NCI-H2107 (cell line): ENCODE measurements at places on chromosomes 2 and 18.

DNA sequence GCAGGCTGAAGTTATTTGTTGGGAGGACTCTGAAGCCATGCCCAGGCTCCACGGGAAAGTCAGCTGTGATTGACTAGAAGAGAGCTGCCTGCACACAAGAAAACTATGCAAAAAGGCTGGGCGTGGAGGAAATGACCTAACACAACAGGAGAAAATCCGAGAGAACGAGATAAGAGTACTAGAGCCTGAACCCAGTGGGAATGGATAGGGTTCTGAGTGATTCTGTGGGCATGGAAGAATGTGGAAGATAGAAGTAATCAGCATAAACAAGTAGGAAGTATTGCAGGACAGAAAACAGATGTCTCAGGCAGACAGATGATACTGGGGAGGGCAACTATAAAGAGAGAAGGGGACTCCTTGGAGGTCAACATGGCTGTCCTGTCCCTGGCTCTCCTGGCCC, 12.1 kb upstream of the COPS8 start:
- no peak for DNase-seq

GRCh38 chr2:239278941-239279365, 121.9 kb downstream of the HDAC4 start:
- no peak for DNase-seq

DNA sequence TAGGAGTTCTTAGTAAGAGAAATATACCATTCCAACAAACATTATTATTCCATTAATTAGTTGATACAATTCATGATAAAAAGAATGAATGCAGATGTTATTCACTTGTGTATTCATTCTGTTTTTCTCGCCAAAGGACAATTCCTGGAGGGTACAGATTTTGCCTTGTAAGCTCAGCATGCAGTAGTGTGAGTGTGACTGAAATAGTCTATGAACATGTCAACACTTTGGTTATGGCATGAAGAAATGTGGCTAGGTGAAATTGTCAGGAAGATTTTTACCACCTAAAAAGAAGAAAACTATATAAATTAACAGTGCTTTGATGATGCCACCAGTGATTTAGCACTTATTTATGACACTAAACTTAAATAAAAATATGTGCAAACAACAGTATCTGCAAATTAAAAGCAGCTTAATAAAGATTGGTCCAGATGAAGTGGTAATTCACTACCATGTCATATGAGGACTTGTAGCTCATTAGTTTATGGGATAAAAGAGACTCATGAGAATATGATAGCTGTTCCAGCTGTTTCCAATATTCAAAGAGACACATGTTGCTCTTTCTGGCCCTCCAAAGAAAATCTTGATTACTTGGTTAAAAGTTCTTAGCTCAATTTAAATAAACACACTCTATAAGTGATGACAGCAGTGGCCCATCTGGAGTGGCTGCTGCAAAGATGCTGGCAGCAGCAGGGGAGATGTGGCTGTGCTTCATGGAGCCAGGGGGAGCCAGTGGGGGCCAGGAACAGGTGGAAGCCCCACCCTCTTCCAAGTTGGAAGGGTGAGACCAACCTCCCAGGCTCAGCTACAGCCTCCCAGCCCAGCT, 165.0 kb downstream of the CDH19 start:
- no peak for DNase-seq

- no peak for DNase-seq
Observed at GRCh38 chr2:233353769-233354499, at the start of gene DGKD. Gene DGKD, plus strand, starts transcription at chr2:233354494. Its CDS starts 25 bp downstream, at chr2:233354519.

DNA sequence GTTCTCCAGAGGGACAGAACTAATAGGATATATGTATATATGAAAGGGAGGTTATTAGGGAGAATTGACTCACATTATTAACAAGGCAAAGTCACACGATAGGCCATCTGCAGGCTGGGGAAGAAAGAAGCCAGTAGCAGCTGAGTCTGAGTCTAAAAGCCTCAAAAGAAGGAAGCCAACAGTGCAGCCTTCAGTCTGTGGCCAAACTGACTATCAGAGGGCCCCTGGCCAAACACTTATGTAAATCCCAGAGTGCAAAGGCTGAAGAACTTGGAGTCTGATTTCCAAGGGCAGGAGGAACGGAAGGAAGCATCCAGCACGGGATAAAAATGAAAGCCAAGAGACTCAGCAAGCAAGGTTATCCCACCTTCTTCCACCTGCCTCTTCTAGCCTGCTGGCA, 108.0 kb upstream of the LDLRAD4 start:
- no peak for DNase-seq

GRCh38 chr18:35469725-35470124, 28.0 kb downstream of the INO80C start:
- DNase-seq = no peak

- DNase-seq = no peak
Observed at GRCh38 chr2:168355779-168356476, 100.1 kb upstream of the CERS6 start.

DNA sequence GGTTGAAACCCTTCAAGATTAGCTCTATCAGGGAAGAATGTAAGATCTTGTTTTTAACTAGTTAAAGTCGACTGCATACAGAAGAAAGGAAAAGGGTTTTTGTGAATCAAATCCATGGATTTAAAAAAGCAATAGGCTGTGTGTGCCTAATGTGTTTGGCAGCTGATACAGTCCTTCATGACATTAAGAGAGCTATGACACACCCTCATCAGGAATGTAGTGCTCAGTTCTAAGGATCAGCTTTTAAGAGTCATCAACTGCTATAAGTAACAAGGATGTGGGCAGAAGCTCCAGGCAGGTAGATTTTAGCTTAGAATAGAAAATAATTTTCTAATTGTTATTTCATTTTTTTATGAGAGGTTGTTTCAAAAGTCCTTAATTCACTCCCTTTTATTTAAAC, 52.9 kb downstream of the PPP1R1C start:
- no peak for DNase-seq

GRCh38 chr2:227256605-227257004, 68.4 kb upstream of the MFF start:
- no peak for DNase-seq

GRCh38 chr2:169349535-169349934, 12.8 kb downstream of the LRP2 start:
- no peak for DNase-seq

DNA sequence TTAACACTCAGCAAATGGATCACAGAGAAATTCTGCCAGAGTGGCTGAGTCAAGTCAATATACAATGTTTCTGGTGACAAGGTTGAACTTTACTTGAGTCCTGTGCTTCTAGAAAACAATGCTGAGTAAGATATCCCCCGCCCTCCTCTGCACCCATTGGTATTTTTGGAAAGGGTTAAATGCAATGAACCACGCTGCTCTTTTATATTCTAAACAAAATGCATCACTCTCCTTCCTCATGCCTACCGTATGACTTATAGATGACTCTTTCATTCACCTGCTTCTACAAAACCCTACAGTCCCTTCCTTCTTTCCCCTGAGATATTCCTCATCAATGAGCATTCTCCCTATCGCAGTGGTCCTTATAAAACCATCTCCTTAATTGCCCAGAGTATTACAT, 168.8 kb downstream of the TXNL1 start:
- DNase-seq = no peak

DNA sequence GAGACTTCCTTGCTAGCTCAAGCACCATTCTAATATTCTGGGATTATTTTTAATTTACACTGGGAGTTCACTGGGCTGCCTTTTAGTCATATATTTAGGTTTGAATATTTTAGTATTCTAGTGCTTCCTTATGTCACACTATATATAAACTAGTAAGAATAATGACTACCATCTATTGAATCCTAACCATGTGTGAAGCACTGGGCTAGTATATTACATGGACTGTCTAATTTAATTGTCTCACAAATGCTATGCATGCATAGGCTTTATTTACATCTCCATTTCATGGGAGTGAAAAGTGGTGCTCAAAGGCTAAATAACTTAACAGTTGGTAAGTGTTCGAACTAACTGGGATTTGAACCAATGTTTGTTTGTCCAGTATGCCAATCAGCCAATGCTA, 272.4 kb downstream of the RND3 start:
- no peak for DNase-seq

GRCh38 chr2:29236074-29236473, 120.9 kb downstream of the CLIP4 start:
- no peak for DNase-seq

DNA sequence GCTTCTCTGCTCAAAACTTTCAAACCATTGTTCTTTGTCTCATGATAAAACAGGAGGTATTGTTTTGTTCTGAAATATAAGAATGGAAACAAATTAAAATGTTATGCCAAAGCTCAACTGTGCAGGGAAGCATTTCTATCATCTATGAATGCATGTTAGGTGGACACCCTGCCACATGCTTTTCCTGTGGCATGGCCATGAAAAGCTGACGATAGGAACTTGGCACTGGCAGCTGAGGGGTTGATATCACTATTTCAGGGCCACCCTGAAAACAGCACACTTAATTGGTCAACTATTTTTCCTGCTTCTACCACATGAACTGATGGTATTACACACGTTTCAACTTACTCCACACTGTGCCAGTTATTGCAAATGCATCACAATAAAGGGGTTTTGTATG, 157.3 kb downstream of the MREG start:
- no peak for DNase-seq

DNA sequence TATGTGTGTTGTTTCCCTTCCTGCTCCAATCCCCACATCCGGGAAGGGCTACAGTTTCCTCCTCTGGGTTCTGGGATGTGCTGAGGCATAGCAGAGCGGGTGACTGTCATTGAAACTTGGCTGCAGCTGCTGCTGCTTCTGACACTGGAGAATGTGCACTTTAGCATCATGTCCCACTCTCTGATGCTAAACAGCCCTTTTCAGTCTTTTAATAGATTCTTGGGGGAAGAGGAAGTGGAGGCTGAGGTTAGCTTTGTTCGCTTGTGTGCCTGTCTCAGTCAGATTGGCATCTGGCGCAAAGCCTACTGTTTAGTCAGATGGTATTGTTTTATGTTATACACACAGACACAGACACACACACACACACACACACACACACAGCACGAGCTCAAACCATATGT, 136.5 kb upstream of the RND3 start:
- no peak for DNase-seq

DNA sequence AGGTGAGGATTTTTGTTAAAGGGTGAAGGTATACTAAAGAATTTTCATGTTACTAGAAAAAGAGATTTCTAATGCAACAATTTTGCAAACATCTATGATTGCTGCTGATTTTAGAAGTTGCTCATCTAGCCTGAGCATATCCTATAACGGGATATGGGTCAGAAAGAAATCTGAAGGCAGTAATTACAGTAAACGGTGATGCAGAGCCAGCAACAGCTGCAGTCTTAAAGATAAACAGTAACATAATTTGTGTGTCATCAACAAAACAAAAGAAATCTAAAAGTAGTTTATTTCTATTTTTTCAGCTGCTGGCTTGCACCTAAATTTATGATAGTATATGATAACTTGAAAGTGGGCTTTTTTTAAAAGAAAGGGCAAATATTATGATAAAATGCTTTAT, 215.7 kb downstream of the SLC4A10 start:
- no peak for DNase-seq

- DNase-seq = no peak
Observed at GRCh38 chr2:239162976-239163687, 237.7 kb downstream of the HDAC4 start.

- no peak for DNase-seq
Observed at GRCh38 chr2:170341684-170342623, 164.0 kb downstream of the MYO3B start.

- DNase-seq = no peak
Observed at GRCh38 chr2:146527166-146527565, 1317.7 kb upstream of the ACVR2A start.

GRCh38 chr18:9577361-9577760, 37.0 kb downstream of the PPP4R1 start:
- no peak for DNase-seq

- no peak for DNase-seq
Observed at GRCh38 chr2:96097951-96098823, 18.2 kb downstream of the ADRA2B start.

GRCh38 chr18:34738175-34738894, 28.2 kb downstream of the DTNA start:
- no peak for DNase-seq

- DNase-seq = no peak
Observed at GRCh38 chr2:148876202-148876594, 1.2 kb downstream of the KIF5C start.

DNA sequence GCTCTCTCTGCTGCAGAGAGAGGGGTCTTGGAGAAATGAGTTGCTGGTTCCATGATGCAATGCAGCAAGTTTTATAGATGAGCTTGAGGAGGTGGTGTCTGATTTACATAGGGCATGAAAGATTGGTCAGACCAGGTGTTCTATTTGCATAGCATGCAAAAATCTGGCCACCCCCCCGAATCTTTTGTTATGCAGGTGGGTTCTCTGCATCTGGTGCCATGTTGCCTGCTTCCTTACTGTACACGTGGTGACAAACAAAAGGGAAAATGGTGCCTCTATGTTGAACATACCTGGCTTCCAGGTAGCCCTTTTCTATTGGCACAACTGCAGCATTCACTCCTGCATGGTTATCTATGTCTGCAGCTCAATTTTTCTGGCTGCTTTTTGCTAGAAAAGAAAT, 169.4 kb downstream of the GALNT1 start:
- no peak for DNase-seq

GRCh38 chr2:121140734-121141133, 144.3 kb downstream of the TFCP2L1 start:
- no peak for DNase-seq

GRCh38 chr2:42367835-42368234, 6.8 kb upstream of the COX7A2L start:
- no peak for DNase-seq

DNA sequence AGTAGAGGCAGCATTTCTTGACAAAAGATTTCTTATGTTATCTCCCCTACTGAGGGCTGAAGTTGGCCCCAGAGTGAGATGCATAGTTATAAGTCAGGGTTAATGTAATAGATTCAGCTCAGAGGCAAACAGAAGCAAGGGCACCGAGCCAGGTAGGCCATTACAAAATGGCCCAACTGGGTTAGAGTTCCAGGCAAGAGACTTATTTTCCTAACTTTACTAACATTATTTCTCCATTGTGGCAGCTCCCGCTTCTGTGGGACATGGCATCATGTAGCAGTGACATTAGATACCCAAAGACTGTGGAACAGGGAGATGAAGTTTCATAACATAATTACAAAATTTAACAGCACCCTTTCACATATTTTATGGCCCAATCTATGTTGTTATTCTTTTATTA, 27.1 kb downstream of the TSPYL6 start:
- DNase-seq = no peak
